NCI-H510A treated with DMSO at 0.1 percent for 48 hours (cell line): ENCODE measurements at places on chromosomes 2 and 18.

DNA sequence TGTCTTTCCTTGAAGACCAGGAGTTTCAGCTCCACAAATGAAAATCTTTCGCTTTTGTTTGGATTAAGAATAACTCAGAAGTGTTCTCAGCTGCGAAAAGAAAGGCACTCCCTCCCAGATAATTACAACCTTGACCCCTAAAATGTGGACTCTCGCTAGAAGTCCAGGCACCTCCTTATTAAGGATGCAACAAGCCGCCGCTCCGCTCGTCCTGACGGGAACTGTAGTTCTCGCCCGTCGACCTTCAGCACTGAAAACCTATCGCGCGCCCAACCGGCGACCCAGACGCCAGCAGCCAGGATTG is 559 bp downstream of the IMMT start:
- DNase-seq: peak; percentile 95

DNA sequence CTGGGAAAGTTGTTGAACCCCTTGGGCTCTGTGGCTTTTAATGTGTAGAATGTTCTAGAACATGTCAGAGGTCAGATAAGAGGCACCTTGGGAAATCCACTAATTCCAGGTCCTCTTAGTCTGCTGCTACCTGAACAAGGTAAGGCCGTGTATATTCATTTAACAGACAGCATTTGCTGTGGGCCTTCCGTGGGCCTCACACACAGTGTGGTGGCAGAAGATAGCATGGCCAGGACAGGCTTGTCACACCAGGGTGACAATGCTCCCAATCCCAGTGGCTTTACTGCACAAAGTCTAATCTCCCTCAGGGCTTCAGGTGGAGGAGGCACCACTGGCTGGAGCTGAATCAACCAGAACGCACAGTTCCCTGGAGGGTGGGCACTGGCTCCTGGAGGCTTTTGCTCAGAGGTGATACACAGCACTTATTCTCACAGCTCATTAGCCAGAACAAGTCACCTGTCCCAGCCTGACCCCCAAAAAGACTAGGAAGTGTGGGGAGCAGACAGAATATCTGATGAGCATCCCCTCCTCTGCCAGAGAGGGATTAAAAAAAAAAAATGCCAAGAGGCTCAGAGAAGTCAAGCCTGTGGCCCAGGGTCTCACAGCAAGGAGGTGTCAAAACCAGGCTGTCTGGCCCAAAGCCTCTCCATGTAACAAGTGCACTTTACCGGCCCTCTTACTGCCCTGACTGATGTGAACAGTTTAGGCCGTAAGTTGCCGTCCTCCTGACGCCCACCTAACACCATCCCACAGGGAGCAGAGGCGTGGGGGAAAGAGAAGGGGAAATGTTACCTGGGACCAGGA is 216.9 kb upstream of the RAB6C start:
- DNase-seq: no peak

DNA sequence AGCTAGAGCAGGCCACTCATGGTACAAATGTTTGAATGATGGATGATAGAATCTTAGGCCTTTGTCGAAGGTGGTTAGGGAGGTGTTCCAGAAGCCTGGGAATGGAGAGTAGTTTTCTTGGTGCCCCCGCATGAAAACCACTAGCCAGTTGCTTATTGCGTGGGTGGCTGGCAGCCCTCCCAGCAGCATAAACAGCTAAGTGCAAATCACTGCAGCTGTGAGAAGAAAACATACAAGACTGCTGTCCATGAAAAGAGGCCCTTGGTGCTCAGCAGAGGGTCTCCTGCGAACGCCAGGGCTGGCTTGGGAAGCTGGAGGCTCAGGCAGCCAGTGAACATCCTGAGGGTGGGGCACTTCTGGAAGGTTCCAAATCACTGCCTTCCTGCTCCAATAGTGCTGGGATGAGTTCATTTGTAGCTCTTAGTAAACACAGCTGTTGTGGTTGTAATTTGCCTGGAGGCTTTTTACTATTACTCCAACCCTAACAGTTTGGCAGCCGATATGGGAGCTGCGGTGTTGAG is 118.8 kb downstream of the MGAT5 start:
- DNase-seq: no peak

GRCh38 chr2:31233231-31233630 is 721 bp upstream of the EHD3 start:
- DNase-seq: no peak

DNA sequence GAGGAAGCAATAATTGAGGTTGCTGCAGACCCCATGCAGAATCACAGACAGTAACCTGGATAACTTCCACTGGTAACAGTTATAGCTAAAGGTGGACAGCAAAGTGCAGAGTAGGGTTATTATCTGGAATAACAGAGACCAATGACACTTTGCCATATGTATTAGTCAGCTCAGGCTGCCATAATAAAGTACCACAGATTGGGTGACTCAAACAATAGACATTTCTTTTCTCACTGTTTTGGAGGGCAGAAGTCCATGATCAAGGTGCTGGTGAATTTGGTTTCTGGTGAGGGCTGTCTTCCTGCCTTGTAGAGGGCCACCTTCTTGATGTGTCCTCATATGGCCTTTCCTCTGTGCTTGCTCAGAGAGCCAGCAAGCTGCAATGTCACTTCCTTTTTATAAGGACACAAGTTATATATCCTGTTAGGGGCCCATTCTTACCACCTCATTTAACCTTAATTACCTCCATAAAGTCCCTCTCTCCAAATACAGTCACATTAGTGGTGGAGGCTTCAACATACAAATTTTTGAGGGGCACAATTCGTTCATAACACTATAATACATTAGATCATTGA is 191.0 kb upstream of the LRP1B start:
- DNase-seq: no peak

GRCh38 chr18:35776473-35776872 is 194.9 kb downstream of the GALNT1 start:
- DNase-seq: no peak

DNA sequence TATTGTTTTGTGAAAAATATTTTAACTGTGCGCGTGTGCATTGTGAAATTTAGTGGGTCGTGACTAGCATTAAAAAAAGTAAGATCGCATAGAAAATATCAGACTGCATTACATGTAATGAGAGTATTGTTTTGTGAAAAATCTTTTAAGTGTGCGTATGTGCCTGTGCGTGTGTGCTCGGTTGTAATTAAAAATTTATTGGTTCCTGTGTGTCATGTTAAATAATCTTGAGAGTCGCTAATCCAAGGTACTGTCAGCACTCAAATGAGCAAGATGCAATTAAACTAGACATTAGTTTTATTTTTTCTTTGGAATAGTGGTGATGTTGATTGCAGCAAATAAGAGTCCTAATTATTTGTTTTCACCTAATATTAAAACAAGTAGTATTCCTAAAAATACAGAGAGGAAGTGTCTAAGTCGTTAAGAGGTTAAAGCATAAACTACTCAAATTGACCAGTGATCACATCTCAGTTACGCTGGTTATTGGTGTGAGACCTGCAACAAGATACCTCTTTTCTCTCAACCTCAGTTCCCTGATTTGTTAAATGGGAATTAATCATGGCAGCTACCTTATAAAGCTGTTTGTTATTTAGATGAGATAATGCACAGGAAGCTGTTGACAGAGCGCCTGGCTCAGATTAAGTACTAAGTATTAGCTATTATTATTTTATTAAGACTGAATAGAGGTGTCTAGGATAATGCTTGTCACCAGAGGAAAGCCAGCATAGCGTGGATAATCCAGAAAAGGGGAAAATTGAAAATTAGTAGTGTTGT is 1.9 kb downstream of the ZDBF2 start:
- peak; percentile 52 for DNase-seq

- no peak for DNase-seq
Observed at GRCh38 chr18:45981821-45982220, 14.7 kb upstream of the EPG5 start.

- no peak for DNase-seq
Observed at GRCh38 chr2:241978670-241979069, 109.1 kb downstream of the RTP5 start.

DNA sequence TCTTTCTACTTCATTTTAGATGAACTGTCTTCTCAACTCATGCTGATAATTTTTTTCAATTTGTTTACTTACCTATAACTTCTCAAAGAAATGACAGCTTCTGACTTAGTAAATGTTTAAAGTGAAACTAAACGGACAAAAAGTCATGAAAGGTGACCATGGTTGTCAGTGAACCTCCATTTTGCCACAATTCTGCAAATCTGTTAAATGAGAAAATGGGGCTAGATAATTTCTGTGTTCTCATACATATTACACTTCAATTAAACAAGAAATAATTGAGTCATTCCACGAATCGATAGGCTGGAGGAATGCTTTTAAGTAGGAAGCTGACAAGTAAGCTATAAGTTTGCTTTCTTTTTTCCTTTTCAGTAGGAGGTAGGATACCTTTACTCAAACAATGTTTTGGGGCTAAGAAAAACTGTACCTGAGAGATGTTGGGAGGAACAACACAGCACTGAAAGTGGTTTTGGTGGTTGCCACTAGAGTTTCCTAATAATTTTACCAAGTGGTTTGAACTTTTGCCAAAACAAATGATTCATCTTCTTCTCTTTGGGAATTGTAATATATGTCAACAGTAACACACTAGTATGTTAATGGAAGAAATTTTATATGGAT is 17.1 kb downstream of the DYNAP start:
- DNase-seq: no peak

DNA sequence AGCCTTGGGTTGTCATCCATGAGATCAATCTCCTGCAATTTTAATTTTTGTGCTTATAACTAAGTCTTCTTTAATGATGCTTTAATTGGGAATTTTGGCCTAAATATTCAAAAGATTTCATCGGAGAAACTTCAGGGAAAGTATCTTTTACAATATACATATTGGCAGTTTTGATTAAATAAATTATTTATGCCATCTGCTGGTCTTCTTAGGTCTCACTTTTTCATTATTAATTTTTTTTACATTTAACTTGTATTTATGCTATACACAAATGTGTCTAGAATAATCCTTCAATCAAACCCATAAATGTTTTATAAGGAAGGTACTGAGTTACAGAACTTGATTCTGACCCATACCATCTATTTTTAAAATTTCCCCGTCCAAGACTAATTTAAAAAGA is 95.1 kb upstream of the XPO1 start:
- DNase-seq: no peak

DNA sequence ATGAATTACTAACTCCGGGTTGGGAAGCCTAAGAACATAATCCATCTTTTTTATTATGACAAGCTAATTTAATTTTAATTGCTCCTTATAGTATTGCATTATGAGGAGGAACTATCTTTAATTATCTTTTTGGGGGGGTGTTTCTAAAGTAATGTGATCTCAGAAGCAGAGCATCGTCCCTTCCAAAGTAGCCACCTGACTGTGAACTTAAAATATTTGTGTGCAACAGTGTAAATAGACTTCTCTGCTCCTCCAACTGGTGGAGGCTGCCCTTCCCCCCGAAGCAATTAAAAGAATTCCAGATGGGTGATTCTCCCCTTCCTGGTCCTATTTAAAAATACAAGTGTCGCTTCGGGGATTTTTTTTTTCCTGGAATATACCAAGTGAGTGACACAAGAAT is 55.7 kb downstream of the TCF7L1 start:
- DNase-seq: no peak

- no peak for DNase-seq
Observed at GRCh38 chr2:230868161-230868946, 3.6 kb downstream of the ITM2C start.

GRCh38 chr18:61546590-61546989 is 213.4 kb downstream of the CDH20 start:
- no peak for DNase-seq

- DNase-seq: no peak
Observed at GRCh38 chr18:74861154-74861553, 263.5 kb downstream of the ZNF407 start.

GRCh38 chr2:4175343-4175742 is 472.0 kb downstream of the DCDC2C start:
- no peak for DNase-seq
